GM23248 (cell line): ENCODE measurements at places on chromosomes 3 and 15. TPM values are rescaled to one million over a fixed set of nuclear protein-coding genes. Genes with fewer than 3 reads are reported as not detected.

DNA sequence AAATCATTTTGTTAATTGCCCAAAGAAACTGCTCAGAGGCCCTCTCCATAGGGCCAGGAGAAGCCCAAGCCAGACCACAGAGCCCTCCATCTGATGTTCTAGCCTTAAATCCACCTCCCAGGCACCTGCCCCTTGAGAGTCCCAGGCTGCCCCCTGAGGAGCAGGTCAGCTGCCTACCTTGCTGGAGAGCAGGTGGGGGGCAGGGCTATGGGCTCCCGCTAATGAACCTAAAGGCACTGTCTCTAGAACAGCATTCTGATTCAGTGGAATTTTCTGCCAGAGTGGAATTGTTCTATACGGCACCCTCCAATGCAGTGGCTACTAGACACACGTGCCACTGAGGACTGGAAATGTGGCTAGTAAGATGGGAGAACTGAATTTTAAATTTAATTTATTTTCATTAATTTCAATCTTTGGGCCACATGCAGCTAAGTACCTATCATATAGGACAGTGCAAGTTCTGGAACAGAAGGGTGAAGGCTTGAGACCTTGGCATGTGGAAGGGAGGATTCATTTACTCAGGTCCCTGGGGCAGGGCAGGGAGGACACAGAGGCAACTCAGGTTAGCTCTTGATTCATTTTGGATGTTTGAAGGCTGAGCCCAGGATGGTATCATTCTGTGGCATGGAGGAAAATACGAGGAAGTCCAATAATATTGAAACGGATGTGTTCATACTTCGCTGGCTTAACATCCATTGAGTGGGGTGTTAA, 11.4 kb downstream of the AMOTL2 start:
- peak; percentile 19 for DNase-seq

GRCh38 chr3:140727886-140728285, 50.0 kb downstream of the TRIM42 start:
- no peak for DNase-seq

GRCh38 chr15:73589766-73590165, 43.4 kb downstream of the NPTN start:
- no peak for DNase-seq

GRCh38 chr3:80771085-80771484, 990.4 kb downstream of the GBE1 start:
- DNase-seq = peak; percentile 82

DNA sequence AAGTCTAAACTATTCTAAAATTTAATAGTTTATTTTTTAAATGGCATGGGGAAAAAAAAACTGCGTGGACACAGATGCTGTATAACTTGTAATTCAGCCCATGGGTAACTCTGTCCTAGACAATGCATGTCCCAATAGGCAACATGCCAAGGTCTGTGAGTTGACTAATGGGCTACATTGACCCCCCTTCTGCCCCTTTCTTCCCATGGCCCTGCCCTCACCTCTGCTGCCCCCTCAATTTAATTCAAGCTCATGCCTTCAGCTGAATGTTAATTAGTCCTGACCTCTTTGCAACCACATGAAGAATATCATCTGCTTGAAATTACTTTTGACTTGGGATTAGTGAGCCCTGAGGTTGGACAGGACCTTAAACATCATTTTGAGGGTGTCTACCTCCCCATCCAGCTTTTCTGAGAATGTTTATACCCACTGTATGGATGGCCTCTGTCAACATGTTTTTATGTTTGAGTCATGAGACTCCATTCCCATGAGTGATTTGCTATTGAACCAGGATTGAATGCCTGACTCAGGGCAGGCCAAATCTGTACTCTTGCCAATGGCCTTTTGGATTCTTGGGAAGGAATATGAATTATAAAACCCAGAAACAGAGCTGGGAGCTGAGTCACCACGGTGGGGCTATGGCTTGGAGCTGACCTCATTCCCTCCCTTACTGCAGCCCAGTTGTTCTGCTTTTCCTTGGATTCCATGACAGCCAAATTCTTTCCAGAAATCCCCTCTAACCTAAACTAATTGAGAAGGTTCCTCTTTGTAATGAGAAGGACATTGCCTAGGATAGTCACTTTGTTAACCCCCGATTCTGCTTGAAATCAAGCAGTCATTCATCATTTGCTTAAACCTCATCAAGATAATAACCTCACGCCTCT, 33.5 kb upstream of the PDE8A start:
- DNase-seq = peak; percentile 97

GRCh38 chr15:78162038-78162437, 12.9 kb downstream of the IDH3A start:
- DNase-seq = no peak

DNA sequence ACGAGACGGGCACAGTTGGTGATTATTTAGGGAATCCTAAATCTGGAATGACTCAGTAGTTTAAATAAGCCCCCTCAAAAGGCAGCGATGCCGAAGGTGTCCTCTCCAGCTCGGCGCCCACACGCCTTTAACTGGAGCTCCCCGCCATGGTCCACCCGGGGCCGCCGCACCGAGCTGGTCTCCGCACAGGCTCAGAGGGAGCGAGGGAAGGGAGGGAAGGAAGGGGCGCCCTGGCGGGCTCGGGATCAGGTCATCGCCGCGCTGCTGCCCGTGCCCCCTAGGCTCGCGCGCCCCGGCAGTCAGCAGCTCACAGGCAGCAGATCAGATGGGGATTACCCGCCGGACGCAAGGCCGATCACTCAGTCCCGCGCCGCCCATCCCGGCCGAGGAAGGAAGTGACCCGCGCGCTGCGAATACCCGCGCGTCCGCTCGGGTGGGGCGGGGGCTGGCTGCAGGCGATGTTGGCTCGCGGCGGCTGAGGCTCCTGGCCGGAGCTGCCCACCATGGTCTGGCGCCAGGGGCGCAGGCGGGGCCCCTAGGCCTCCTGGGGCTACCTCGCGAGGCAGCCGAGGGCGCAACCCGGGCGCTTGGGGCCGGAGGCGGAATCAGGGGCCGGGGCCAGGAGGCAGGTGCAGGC, 318.0 kb downstream of the FGF12 start:
- DNase-seq = peak; percentile 28

- DNase-seq = peak; percentile 50
Observed at GRCh38 chr3:126684218-126684751, 19.8 kb upstream of the CHCHD6 start.

GRCh38 chr3:27165321-27165721, 203.9 kb downstream of the NEK10 start:
- DNase-seq = peak; percentile 93

DNA sequence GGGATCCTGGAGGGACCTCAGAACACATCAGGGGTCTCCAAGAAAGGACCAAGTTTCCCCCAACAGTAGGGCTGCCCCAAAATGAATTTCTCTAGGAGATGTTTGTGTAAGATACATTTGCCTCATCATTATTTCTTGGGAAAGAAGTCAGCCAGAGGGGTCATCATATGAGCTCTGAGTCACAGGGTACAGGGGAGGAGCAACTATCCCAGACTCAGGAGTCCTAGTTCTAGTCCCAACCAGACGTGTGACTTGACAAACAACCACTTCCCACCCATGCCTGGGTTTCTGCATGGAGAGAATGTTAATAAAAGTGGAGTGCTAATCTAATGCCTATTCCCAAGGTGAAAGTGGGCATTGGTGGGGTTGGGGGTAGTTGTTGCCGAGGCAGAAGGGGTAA, 144.1 kb downstream of the ALDH1A2 start:
- DNase-seq = peak; percentile 22

DNA sequence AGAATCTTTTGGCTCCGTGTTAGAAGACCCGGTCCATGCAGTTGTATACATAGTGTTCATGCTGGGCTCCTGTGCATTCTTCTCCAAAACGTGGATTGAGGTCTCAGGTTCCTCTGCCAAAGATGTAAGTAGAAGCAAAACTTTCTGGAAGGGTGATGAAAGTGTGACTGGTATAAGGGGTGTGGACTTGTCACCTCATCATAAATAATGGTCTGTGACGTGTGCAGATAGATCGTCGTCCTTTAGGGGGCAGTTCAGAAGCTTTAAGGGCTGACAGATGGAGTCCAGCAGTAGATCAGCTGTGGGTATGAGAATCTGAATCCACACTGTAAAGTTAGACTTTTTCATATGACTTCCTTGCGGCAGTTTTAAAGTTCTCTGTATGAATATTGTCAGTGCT, 15.3 kb downstream of the SEC61A1 start:
- peak; percentile 45 for DNase-seq

- no peak for DNase-seq
Observed at GRCh38 chr15:38247336-38247735, 5.3 kb upstream of the SPRED1 start.

DNA sequence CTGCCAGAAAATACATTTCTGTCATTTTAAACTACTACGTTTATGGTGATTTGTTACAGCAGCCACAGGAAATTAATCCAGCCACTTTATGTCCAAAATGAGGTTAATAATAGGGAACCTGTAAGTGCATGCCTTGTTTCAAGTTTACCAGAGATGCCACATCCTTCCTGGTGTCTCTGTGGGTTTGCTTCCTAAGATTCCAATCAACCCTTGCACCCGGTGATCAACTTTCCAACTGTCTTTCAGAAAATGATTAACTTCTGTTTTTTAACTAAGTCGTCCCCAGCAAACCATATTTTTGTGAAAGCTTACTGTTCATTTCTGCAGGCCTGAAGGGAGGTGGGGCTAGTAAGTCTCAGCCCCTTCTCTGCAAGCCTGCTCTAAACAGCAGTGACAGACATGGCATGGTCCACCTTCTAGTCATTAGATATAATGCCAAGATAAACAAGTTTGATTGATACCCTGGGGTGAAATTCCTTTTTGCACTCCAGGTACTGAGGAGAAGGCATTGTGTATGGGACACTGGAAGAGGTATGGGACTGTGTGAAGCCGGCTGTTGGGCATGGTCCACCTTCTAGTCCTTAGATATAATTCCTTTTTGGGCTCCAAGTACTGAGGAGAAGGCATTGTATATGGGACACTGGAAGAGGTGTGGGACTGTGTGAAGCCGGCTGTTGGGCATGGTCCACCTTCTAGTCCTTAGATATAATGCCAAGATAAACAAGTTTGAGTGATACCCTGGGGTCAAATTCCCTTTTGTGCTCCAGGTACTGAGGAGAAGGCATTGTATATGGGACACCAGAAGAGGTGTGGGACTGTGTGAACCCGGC, 11.1 kb upstream of the TMC3 start:
- DNase-seq = no peak

GRCh38 chr15:38128341-38128781, 124.3 kb upstream of the SPRED1 start:
- peak; percentile 68 for DNase-seq

DNA sequence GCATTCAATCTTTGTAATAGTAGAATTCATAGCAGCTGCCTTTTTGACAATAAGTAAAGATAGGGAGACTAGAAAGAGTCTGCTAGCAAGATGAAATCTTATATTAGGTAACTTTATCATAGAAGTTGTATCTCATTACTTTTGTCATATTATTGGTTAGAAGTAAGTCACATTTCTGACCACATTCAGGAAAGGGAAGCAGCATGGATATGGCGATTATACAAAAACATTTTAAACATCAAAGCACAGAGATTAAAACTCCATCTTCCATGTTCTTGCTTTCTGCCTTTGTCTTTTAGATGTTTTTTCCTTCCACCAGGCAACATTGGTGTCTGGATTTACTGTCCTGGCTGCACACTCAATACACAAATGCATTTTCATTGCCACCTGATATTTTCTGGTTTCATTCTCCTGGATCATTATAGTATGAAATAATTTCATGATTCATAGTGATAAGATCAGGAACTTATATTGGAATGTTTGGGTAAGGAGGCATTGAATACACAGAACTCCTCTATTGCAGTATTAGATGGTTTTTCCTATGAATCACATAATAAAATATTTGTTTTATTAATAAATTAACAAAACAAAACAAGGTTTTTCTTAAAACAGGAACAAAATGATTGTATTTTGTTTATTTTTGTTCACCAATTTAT, 1460.3 kb upstream of the CADM2 start:
- DNase-seq = no peak

DNA sequence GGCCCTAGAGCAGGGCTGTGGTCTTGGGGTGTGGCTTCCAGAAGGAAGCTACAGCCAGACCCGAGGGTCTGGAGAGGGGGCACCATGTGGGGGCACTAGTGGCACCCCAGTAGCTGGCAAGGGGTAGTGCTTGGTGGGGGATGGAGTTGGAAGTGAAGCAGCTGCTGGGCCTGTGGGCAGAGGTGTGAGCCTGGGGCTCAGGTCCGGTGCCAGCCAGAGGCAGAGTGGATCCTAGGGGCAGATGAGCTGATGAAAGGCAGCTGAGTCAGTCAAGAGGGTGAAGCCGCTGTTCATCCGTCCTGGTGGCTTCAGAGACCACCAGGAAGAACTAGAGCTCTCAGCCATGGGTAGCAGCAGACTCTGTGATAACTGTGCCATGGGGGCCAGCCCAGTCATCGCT, 172.6 kb downstream of the TBC1D2B start:
- no peak for DNase-seq

NRROS gene
- total RNA-seq = 0.22 TPM in 1 of 2 replicates, not detected in the other

ZCWPW2 gene
- total RNA-seq = 3.5 and 4.2 TPM in 2 replicates

ZXDC gene
- 19.2 and 20.0 TPM in 2 replicates for total RNA-seq

TM4SF4 gene
- total RNA-seq = 0.97 TPM in 1 of 2 replicates, not detected in the other

SKOR1 gene
- total RNA-seq = 0.11 TPM in 1 of 2 replicates, not detected in the other

STXBP5L gene
- total RNA-seq = not detected in 2 replicates

FOXL2 gene
- 3.6 and 3.7 TPM in 2 replicates for total RNA-seq

POC1A gene
- total RNA-seq = 2.3 and 5.2 TPM in 2 replicates

ARHGAP31 gene
- total RNA-seq = 14.0 and 15.3 TPM in 2 replicates
